Body of pancreas (tissue), 4 donors: ENCODE measurements at places on chromosomes 11 and 22.

- no peak for DNase-seq
Measured at GRCh38 chr11:69204941-69205742, 49.4 kb downstream of the SMIM38 start.

DNA sequence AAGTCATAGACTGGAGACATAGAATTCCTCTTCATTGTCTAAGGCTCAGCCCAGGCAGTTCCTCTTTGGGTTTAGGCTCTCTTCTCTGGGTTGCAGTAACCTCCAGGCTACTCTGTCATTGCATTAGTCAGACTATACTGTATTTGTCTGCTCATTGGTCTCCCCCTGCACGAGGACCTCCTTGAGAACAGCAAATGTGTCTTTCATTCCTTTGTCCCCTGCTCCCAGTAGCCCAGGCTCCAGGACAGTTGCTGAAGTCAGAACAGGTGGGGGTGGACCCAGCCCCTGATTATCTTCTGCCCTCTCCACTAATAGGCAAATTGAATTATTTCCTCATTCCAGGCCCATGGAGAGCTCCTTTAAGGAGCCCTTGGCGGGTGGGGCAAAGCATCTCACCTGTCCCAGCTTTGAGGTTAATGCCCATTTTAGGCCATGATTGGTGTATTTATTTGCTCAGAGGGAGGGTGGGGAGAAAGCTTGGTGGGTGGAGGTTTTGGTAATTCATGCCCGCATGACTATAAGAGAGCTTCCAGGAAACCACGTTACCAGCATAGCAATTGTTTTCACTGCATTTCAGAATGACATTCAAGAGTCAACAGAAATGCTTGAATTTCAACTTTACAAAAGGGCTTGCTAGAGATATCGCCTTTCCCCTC is 40.9 kb downstream of the NAV2 start:
- no peak for DNase-seq

GRCh38 chr11:24457985-24458384 is 38.9 kb upstream of the LUZP2 start:
- no peak for DNase-seq

DNA sequence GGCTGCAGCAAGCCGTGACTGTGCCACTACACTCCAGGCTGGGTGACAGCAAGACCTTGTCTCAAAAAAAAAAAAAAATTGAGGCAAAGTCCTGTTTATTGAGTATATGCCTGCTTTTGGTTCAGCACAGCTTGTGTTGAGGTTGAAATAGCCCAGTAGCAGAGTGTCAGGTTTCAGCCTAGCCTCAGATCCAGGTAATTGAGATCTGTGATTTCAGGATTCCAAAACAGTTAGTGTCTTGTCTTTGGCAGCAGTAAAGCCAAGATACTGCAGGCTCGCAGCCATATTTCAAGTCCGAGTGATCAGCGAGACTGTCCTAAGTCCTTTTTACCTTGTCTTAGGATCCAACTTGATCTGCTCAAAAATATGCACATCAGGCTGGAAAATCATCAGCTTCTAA is 27.0 kb downstream of the CUL5 start:
- DNase-seq, result no peak

DNA sequence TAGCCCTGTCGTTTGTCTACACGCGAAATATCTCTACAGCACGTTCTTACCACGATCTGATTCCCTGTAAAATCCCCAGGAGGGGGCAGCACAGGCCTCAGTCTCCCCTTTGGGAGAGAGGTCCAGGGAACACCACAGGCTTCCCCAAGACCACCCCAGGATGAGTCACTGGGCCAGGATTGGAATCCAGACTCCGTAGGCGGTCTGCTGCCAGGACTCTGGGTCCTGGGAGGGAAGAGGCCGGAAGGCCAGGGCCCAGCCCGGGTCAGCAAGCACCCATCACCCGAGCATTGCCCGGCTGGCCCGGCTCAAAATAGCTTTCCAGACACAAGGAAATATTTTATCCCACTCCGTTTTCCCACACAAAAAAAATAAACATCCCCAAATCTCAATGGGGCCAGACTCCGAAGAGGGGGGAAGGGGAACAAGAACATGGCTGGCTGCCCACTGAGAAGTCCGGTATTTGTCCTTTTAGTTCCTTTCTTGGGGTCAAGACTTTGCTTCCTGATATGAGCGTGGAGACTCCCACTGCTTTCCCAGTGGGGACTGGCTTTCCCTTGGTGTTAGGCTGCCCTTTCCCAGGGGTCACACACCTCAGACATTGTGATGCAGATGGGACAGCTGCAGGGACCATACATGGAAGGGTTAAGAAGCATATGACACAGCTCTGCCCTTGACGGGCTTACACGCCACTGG is 91.3 kb downstream of the LRRC32 start:
- peak; percentile 42 for DNase-seq

GRCh38 chr11:43694477-43694876 is 13.9 kb downstream of the HSD17B12 start:
- no peak for DNase-seq

- DNase-seq, result no peak
Measured at GRCh38 chr11:70029115-70029860, 48.8 kb upstream of the ANO1 start.

DNA sequence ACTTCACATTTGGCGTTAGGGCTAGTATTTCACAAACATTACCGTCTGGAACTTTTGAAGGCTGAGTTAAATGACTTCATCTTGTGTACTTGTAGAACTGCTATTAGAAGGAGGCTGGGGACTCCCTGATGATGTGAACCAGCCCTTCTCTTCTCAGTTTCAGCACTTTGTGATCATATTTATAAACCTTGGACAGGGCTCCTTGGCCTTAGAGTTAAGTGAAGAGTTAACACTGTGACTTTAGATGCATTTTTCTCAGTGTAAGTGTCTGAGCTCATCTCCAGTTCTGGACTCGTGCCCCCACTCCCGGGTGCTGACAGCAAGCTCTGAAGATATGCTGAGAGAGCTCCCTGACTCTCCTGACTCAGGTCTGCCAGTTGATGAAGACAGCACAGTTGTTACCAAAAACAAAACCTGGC is 8.4 kb downstream of the MIAT start:
- no peak for DNase-seq

- no peak for DNase-seq
Measured at GRCh38 chr11:82786001-82786400, 52.3 kb upstream of the FAM181B start.

DNA sequence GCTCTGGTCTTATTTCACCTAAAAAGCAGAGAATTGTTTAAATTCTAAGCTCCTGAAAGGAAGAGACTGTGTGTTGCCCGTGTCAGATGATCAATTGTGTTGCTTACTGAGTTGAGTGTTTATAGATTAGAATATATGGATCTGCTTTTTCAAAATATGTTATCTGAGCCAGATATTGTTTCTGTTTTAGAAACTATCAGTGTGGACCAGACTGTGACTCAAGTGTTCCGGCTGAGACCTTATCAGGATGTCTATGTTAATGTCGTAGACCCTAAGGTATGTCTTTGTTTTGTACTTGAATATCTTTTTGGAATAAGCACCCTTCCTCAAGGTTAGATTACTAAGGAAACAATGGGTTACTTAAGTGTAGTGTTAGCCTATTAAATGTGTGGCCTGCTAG is 11.0 kb downstream of the DEPDC5 start:
- no peak for DNase-seq

DNA sequence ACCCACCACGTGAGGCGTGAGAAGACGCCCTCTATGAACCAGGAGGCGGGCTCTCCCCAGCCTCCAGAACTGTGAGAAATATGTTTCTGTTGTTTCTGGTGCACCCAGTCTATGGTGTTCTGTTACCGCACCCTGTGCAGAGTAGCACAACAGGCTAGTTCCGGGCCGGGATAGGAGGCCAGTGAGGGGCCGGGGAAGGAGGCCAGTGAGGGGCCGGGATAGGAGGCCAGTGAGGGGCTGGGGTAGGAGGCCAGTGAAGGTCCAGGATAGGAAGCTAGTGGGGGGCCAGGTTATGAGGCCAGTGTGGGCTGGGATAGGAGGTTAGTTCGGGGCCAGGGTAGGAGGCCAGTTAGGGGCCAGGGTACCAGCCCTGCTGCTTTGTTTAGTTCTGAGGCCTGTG is 204.6 kb downstream of the BARX2 start:
- DNase-seq, result no peak

DNA sequence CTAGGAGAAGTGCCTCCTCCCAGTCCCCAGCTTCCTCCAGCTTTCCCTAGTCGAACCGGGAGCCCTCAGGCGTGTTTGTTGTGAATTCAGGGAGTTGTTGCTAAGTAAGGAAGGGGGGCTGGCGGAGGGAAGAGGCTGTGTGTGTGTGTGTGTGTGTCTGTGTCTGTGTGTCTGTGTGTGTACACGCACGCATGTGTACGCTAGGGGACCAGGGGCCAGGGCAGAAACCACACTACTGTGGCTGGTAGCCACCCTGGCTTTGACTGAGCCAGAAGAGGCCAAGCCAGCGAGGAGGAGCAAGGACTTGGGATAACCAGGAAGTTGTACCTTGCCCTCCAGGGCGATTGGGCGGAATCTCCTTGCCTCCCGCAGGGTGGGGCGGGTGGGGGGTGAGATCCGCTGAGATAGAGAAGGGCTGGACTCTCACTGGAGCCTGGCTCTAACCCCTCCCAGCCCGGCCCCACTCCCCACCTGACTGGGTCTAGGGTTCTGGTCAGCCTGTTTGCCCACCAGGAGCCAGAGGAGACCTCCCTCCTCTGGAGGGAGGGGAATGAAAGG is 7.5 kb downstream of the BCL9L start:
- peak; percentile 75 for DNase-seq

- DNase-seq, result no peak
Measured at GRCh38 chr22:50151571-50152537, 18.7 kb upstream of the PANX2 start.

- DNase-seq, result no peak
Measured at GRCh38 chr11:128704517-128704916, 10.6 kb downstream of the FLI1 start.

GRCh38 chr22:47373648-47374272 is 611.3 kb downstream of the TBC1D22A start:
- DNase-seq, result peak; percentile 3

DNA sequence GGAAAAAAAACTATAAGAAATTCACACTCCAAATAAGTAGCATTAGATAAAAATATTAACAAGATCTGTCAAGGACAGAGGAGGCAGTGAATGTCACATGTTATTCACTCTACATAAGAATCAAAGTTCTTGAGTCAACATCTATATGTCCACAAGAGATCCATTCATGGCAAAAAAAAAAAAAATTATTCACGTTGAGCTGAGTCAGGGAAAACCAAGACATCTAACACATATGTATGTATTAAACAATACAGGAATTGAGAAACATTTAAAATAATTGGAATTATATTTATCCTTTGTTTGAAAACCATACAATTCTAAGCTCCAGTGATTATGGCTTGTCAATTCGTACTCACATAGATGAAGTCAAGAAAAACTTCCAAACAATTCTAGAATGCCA is 1.3 kb downstream of the OR56A5 start:
- DNase-seq, result no peak

DNA sequence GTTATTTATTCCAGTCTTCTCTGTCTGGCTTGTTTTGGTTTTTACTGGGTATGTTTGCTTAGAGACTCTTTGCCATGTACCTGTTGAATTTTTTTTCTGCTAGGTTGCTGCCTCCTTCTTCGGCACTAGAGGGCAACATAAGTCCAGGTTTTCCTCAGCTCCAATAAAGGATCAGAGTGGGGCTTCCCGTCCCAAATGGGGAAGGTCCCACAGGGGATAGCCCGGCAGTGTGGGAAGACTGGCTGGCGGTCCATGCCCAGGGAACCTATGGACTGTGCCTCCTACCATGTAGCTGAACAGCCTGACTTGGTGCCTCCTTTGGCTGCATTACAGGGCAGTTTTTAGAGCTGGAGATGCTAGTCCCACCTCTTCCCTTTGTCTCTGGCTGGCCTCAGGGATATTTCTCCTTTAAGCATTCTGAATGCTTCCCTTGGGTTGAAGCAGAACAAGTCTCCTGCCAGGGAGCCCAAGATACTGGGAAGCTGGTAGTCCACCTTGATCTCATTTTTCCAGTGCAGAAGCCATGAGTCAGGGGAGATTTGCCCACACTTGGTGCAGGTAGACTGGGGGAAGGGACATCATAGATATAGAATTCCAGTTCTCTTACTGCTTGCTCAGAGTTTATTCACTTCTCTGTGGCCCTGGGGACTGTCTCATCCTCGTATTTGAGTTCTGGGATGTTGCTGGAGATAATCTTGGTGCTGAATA is 60.2 kb downstream of the BRD1 start:
- DNase-seq, result peak; percentile 24

DNA sequence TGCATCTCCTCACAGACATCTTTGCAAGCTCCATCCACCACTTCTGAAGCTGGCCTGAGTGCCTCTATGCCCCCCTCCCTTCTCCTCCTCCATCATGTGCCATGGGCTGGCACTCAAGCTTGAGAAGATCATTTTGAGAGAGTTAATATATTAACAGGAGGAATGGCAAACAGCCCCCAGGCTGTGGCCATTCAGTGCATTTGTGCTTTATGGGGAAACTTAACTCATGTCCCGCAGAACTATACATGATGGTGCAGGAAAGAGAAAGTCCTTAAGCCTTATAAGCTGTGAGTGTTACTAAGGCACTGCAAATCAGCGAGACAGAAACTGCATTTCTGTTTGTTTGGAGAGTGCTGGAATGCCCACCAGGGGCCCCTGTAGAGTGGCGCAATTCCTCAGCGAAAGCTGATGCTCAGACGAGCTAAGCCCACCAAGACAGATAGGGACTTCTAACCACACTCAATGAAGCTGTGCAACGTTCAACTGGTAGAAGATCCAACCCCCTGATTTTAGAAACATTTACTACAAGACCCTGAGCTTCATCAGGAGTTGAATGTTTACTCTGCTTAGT is 26.8 kb upstream of the PHLDA2 start:
- DNase-seq, result no peak

DNA sequence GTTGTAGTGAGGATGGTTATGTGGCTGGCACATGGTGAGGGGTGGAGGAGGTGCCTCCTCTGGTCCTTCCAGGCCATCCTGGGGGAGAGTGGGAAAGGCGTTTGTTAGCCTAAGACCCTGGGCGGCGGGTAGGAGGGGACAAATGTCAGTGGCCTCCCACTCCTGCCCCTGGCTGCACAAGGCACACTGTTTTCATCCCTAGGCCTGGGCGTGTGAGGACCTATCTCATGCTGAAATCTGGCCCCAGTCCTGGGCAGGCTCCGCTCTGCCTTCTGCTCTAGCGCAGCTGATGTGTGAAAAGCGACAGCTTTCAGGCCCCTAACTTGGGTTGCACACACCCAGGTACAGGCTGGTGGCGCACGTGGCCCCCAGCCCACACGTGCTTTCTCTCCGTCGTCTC is 32.1 kb downstream of the DAGLA start:
- DNase-seq, result no peak

DNA sequence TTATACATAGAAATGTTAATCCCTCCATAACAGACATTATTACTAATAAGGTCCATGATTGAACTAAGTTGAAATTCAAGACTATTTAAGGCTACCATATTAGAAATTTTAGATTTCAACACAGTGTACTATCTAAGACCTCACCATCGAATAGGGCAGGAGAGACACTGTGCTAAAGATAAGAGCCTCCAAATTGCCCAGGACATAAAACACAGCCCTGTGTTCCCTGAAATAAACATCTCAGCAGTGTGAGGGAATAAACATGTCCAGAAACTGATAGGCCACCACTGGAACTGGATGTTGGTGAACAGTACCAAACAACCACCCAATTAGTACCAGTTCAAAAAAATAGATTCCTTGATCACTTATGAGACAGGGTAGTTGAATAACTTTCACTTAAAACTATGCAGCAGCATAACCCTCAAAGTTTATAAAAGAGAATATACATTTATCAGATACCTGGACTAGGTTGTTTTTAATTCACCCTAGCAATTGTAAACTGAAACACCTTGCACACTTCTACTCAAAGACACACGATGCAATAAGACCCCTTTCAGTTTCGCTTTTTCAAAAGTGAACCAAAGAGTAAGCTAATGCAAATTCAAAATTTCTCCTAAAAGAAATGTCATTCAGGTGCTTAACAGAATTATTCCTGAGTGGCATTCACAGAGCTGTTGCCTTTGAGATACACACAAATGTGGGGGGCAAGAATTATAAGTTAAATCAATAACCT is 34.3 kb downstream of the USP28 start:
- DNase-seq, result no peak
